Type B pancreatic cell (in vitro differentiated cells): ENCODE measurements at places on chromosomes 2 and 18.

DNA sequence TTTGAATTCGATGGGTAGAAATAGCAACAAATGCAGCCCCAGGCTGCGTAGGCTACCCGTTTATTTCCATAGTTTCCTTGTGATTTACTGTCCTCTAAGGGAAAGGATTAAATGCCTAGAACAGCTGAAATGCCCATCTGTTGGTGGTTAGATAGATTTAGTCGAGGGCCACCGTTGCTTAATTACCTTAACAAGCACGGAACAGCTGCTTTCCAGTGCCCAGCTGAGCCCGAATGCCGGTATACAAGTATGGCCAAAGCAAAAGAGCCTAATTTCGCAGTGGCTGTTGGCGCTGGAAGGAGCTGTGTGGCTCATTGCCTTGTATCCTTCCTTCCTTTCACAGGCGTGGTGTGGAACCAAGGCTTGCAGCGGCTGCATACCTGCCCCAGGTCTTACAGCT is 109.1 kb downstream of the CABLES1 start:
- DNase-seq, result no peak

DNA sequence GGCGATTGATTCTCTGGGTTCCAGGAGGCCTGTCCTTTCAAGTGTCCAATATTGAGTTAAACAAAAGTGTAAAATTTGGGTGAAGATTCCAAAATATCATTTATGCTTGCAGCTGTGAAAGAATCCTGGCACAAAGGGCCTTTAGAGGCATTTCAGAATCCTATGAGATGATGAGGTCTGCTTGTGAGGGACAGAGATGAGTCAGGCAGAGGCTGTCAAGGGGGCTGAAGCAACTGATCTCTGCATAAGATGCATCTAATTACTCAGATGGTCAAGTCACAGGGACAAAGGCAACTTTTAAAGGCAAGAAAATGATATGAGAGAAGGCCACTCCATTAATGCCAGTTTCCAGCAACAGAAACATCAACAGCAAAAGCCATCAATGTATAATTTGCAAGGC is 78.8 kb downstream of the FHOD3 start:
- no peak for DNase-seq

GRCh38 chr2:31524592-31524991 is 56.1 kb downstream of the SRD5A2 start:
- DNase-seq, result no peak

- no peak for DNase-seq
Observed at GRCh38 chr2:134384131-134384530, 130.3 kb downstream of the MGAT5 start.

DNA sequence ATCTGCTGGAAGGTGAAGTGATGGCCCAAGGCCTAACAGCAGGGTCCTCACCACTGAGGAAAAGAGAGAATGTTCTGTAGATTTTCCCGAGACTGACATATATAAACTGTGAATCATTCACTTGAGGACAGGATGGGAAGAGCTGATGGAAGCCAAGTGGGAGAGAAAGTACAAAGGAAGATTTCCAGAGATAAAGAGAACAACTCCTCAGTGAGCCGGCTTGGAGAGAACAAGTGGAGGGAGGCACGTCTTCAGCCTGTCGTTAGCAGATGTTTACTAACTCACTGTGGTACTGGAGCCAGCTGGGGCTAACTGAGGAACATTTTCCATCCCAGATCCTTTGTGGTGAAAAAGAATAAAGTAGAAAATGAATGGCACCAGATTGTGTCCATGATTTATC is 552.9 kb upstream of the TNP1 start:
- no peak for DNase-seq

- no peak for DNase-seq
Observed at GRCh38 chr2:8422450-8422800, 259.4 kb upstream of the ID2 start.

GRCh38 chr2:29290293-29291047 is 175.3 kb downstream of the CLIP4 start:
- DNase-seq, result no peak

DNA sequence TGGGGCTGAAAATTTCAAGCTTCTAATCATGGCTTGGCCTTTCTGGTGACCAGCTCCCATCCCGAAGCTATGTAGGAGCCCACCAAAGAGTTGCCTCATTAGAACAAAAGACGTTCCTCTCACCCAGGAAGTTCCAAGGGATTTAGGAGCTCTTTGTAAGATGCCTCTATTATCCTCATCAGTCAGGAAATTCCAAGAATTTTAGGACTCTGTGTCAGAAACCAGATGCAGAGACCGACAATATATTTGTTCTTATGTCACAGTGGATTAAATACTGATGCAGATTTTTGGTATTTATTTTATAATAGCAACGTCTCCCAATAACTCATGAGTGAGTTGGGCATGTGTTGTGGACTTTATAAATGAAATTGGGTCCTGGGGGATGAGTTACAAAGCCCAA is 91.8 kb upstream of the SKOR2 start:
- DNase-seq, result no peak

- DNase-seq, result no peak
Observed at GRCh38 chr2:134144651-134145050, 109.2 kb upstream of the MGAT5 start.

DNA sequence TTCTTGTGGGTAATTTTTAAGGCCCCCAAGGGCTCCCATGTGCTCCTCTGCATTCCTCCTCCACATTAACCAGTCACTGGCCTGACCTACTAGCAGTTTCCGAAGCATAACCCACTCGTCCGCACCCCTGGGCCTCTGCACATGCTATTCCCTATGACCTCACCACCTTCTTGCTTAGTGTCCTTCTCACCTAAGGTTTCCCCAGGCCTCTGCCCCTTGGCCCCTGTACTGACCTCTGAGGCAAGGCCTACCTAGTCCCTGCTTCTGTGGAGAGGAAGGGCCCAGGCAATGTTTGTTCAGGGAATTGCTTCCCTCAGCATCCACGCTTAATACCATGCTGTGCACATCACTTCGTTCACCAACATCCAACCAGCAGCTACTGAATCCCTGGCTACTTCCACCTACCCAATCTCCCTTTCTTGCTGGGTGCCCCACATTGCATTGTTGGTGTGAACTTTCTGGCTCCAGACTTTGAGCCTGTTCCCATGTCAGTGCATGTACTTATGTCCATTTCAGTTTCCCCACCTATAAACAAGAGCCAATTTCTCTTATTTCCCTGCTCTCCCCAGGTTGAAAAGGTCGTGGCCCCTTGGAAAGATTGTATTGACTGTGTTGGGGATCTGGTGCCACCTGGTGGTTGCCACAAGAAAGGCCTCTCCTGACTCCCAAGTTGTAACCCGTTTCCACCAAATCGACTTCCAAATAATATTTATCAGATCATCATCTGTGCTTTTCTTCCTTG is 19.2 kb upstream of the TMEM177 start:
- no peak for DNase-seq

DNA sequence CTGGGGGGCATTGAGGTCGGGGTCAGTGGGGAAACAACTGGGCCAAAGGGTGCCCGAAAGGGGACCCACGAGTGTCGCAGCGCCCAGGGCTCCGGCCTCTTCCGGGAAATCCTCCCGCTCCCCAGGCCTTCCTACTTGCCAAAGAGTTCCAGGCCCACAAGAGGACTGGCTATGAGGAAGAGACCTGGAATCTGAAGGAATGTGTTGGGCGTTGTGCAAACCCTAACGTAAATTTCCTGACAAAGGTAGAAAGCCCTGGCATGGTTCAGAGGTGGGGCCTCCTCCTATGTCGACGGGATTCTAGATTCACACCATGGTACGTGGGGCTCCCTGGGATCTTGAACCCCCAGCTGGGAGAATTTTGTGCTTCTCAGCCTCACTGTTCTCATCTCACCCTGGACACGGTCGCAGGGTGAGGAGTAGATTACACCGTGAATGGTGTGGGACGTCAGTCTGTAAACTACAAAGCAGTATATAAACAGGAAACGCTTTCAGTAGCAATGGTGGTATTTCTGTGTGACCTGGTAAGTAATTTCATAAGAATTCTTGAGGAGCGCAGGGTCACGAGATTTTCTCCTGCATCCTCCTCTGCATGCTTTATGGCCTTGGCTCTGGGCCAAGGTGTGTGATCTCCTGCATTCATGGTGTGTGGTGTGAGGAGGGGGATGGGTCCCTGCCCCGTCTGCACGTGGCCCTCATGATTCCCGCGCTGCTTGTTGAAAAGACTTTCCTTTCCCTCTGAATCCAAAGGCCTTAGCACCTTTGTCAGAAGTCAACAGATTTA is 868 bp downstream of the HSBP1L1 start:
- no peak for DNase-seq

- no peak for DNase-seq
Observed at GRCh38 chr2:18630541-18630940, 41.2 kb upstream of the NT5C1B start.

DNA sequence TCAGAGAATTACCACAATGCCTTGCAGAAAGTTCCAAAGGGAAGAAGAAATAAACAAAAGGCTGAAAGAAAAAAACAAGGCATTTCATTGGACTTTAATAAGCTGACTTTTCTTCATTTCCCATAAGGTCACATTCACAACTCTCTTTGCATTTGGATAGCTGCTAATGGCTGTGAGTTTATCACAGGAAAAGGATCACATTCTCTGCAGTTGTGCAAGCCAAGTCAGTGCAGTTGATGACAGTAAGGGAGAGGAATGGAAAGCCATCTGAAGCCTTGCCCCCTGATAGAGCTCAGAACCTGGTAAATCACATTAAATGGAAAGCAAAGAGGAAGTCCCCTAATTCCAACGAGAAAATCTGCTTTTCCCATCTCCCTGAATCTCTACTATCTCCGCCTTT is 950.6 kb downstream of the CNTNAP5 start:
- DNase-seq, result no peak

GRCh38 chr2:30666266-30666874 is 140.9 kb downstream of the CAPN13 start:
- DNase-seq, result no peak

DNA sequence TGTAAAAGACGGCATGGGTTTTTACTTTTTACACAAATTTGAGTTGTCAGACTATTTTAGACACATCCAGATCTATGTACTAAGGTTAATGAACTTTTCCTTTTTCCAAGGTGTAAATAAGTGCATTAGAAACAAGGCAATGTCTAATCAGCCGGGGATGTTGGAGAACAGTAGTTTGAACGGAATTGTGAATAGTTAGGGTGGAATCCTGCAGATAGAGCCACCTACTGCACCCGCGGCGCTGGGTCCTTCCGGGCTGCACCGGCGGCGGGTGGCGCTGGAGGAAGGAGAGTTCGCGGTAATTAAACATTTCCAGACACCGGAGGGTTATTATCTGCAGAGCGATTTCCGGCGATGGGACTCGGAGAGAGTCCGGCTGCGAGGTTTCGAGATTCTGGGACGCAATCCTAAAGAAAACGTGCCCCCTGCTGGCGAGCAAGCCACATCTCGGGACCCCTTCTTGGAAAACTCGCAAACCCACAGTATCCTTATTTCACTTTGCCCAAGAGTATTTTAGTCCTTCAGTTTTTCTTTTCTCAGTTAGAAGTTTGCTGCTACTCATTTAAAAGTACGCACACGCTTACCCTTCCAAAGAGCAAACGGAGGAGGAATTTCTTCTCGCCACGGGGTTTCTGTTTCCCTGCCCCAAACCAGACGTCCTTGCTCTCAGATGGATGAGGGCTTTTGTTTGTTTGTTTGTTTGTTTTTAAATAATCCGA is 4.5 kb upstream of the OSR1 start:
- DNase-seq, result no peak

- DNase-seq, result no peak
Observed at GRCh38 chr2:182133195-182133891, 147.7 kb downstream of the PPP1R1C start.

DNA sequence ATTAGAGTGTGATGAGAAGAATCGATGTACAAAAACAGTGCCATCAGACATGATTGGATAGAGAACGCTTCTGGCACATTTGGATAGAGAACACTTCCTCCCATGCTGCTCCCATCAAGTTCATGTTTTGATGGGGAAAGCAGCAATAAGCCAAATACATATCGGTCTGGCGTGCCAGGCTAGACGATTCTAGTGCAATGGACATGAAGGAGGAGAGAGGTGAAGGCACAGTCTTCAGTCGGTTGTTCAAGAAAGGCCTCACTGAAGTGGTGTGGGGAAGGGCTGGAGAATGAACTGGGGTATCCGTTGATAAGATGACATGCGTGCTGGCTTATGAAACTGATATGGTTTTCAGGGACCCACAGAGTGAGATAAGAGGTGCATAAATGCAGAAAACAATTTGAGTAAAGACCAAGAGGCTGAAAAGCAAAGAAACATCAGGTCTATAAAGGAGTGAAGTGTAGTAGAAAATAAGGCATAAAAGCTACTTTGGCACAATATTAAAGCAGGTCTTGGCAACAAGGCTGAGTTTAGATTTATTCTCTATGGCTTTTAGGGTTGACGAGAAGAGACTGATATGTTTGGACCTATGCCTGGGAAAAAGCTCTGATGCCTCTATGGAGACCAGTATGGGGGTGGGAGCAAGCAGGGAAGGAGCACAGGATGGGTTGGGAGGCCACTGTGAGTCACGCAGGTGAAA is 117.6 kb upstream of the PIEZO2 start:
- DNase-seq, result no peak

GRCh38 chr2:111900859-111901258 is 2.5 kb downstream of the MERTK start:
- DNase-seq, result no peak

GRCh38 chr18:72233106-72233505 is 311.0 kb downstream of the CBLN2 start:
- DNase-seq, result no peak

- DNase-seq, result no peak
Observed at GRCh38 chr2:222859786-222860612, 837 bp upstream of the ACSL3 start.

GRCh38 chr2:157192445-157193423 is 64.8 kb upstream of the GALNT5 start:
- no peak for DNase-seq

- DNase-seq, result no peak
Observed at GRCh38 chr2:174335988-174336500, 1.3 kb downstream of the SP9 start.

DNA sequence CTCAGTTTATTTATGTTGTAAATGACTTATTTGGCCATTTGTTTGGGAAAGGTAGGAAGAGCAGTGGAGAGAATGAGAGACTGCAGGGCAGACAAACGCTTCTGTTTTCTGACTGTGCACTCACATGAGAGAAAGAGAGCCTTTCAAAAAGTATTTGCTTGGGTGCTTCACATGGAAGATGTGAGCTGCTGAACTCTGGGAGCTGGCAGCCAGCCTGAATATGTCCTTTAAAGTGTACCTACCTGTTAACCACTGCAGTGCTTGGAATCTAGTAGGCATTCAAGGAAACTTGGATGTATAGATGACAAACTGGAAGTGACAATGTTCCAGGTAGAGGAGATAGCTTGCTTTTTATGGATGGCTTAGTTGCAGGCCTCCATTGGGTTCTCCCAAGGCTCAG is 68.8 kb downstream of the PTPRM start:
- no peak for DNase-seq

DNA sequence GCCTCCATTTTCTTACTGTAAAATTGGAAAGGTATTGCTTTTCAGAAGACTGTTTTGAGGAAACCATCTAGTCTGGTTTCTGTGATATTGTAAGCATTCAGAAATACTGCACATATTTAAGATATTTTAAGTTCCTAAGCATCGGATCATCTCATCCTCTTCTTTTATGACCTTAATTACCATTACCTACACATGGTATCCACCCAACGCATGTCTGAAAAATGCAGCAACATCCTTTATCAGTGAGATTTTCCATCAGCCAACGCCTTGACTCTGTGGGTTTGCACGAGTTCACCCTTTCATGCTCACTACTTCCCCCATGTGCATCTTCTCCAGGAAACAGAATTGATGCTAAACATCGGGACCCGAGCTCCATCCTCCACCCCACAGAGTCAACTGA is 84.3 kb downstream of the COL4A4 start:
- no peak for DNase-seq
